ENCODE measurements at places on chromosomes 3 and 15. TPM values are rescaled to one million over a fixed set of nuclear protein-coding genes. Genes with fewer than 3 reads are reported as not detected.
A peak's percentile ranks its signal among the peaks of the same experiment; 100 is the strongest.

Gene XYLB
- 45.8 TPM for total RNA-seq

Gene LRRC15
- not detected for total RNA-seq

Gene CDV3
- 60.3 TPM for total RNA-seq

Gene TRPM1
- 0.10 TPM for total RNA-seq

Gene CSPG4
- 0.23 TPM for total RNA-seq

Gene CFAP20DC
- total RNA-seq: 1.2 TPM

Gene KIAA1143
- total RNA-seq: 8.2 TPM

Gene SNURF
- 0.83 TPM for total RNA-seq

Gene ST8SIA2
- not detected for total RNA-seq

Gene CPA3
- total RNA-seq: 0.25 TPM

Gene CHAC1
- total RNA-seq: 1.1 TPM

Gene NR1I2
- 206 TPM for total RNA-seq

Gene COL6A5
- total RNA-seq: not detected

DNA sequence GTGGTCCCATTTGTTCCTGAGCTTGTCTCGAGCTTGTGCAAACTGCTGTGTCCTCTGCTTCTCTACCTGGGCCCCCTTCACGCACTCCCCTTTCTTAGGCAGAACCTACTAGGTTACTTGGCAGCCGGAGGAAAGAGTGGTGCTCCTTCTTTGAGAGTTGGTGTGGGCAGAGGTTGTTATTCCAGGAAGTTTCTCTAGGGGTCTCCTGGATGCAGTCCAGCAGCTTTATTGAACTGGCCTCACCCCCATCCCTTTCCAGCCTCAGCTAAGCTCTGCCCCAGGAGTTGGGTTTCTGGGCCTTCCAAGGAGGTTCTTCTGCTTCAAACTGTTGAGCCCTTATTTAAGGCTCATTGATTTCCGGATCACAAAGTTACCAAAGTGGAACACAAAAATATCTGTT lies 103.2 kb downstream of the C3orf70 start:
- no peak for DNase-seq

DNA sequence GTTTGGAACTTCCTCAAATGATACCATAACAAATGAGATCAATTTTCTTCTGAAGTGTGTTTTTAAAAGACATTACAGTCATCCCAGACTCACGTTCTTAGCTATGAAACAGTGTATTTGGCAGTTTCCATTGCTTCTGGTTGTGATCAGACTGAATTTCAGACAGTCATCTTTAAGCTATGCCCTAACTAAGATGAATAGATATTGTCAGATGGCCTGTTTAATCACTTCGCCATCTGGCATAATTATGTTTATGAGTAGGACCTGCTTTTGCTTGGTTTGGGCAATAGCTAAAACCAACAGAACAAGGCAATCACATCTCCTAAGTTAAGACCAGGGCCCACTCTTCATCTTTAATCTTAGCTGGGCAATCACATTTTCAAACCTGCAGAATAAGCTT lies 313.1 kb downstream of the SV2B start:
- DNase-seq: no peak

DNA sequence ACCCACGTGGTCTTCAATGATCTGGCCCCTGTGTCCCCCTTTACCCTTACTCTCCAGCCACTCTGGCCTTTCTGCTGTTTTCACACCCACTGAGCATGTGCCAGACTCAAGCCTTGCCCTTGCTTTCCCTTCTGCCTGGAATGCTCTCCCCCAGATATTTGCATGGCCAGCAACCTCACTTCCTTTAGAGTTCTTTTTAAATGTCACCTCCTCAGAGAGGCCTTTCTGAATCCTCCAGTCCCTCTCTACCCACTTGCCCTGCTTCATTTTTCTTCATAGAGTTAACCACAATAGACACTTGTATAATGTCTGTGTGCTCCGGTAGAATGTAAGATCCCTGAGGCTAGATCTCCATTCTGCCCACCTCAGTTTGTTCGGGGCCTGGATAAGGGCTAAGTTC lies 39.4 kb upstream of the TIPARP start:
- no peak for DNase-seq

- DNase-seq: no peak
Observed at GRCh38 chr3:25041871-25042584, 386.0 kb upstream of the RARB start.

GRCh38 chr3:27713078-27713423 lies 9.1 kb downstream of the EOMES start:
- DNase-seq: no peak

DNA sequence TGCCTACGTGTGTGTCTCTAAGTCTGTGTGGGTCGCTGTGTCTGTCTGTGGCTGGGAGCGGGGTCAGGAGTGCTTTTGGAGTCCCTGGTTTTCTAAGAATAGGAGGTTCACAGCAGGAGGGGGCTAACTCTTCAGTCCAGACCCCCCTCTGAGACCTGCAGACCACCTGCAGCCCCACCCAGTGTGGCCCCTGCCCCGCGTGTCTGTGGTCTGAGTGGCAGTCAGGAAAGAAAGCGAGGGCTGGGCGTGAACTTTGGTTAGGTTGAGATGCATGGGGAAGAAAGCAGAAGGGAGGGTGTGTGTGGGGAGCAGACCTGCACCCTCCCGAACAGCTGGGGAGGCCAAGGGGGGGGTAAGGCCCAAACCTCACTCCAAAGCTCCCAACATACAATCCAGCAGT lies 144.9 kb upstream of the TPM1 start:
- DNase-seq: no peak

GRCh38 chr15:90187257-90187868 lies 13.8 kb upstream of the SEMA4B start:
- DNase-seq: no peak

- no peak for DNase-seq
Observed at GRCh38 chr3:177490626-177491025, 293.3 kb upstream of the TBL1XR1 start.

GRCh38 chr3:38649500-38650247 lies at the start of gene SCN5A:
Gene SCN5A (minus strand): TSS chr3:38649687. CDS start chr3:38633307, 16,380 bp downstream.
- DNase-seq: peak; percentile 54

DNA sequence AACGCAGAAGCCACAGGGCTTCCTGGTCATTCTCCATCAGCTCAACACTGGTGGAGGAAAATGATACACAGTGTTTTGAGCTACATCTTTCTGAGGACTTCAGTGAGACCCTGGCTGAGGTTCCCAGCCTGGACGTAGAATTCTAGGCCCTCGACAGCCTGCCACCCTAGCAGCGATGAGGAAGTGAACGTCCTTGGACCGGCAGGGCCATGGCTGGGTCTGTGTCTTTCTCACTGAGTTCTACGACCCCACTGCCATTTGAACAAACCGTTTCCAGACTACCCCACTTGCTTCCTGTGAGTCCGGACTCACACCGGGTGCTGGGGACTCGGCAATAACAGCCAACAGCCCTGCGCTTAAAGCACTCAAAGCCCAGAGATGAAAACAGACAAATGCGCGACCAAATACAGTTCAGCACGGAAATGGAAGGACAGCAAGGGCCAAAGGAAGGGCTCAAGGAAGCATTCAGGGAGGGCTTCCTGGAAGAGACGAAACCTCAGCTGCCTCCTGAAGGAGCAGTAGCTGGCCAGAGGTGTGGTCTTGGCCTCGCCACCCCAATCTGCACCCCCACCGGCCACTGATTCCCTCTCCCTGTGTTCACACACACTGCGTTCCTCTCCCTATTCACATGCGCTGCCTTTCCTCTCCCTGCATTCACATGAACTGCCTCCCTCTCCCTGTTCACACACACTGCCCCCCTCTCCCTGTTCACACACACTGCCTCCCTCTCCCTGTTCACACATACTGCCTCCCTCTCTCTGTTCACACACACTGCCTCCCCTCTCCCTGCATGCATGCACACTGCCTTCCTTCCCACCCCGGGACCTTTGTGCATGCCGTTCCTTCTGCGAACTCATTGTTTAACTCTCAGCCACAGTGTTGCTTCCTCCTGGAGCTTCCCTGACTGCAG lies 136.3 kb upstream of the PRR20G start:
- DNase-seq: no peak

- no peak for DNase-seq
Observed at GRCh38 chr3:151386056-151386455, 1.5 kb upstream of the P2RY12 start.

GRCh38 chr3:130425484-130425883 lies 80.0 kb downstream of the COL6A5 start:
- DNase-seq: no peak

- DNase-seq: no peak
Observed at GRCh38 chr3:169323578-169324451, 339.7 kb downstream of the MECOM start.

GRCh38 chr3:14785207-14786155 lies 33.3 kb upstream of the FGD5 start:
- no peak for DNase-seq

DNA sequence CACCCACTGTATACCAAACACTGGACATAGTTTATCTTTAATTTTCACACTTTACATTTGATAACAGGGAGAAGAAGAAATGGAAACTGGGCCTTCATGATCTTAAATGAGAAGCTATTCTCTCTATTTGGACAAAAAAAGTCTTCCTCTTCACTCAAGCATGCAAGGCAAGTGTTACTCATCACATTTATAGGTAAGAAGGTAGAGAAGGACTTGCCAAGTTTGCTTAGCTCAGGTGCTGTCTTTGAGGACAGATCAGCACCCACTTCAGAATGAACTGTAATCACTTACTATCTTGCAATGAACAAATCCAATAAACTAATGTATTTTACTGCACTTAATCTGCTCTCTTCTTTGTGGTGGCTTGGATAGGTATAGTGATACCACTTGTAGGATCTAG lies 1.1 kb upstream of the MYH15 start:
- no peak for DNase-seq

DNA sequence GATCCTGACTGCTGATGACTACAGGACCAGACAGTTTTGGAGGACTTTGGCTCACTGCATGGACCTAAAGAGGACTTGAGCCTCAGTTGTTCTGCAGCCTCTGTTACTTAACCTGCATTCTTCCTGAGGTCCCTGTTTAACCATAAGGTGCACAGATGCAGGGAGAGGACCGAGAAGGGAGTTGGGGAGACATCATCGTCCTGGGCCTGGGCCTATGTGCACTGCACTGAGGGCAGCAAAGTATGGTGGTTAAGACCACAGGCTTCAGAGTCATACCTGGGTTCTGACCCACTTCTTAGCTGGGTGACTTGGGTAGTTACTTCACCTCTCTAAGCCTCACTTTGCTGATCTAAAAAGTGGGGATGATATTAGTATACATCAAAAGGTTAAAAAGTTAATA lies 21.9 kb downstream of the KY start:
- no peak for DNase-seq

DNA sequence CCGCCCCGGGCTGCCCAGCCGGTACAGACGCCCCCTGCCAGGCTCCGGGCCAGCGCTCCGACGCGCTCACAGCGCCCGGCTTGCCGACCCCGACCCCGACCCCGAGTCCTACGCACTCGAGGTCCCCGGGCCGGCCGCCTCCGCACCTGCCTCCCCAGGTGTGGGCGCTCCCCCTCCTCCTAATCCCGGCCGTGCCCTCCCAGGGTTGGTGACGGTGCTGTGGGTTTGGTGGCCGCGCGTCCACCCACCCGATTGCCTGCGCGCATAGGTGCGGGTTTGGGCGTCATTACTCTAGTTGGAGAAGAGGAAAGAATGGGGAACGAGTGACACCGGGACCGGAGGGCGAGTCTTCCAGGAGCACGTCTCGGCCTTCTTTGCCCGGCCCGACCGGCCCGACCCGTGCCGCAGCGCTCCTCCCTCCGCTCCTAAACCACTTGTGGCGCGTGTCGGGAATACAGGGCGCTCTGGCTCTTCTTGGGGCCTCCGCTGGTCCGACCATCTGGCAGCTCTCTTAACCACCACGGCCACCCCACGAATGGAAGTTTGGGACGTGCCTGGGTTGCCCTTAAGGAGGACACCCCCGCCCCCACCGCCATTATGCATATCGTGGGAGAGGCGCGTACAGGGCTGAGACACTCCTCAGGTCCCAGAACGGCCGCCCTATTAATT lies 810 bp upstream of the THRB start:
- peak; percentile 77 for DNase-seq

- no peak for DNase-seq
Observed at GRCh38 chr3:13062647-13063046, 10.6 kb downstream of the IQSEC1 start.

DNA sequence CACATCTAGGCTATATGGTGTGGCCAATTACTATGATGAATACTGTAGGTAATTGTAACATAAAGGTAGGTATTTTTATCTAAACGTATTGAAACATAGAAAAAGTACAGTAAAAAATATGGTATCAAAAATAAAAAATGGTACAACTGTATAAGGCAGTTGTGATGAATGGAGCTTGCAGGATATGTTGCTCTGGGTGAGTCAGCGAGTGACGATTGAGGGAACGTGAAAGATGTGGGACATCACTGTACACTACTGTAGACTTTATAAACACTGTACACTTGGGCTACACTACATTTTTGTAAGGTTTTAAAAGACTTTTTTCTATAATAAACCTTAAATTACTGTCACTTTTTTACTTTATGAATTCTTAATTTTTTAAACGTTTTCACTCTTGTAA lies 10.3 kb downstream of the CTNNB1 start:
- no peak for DNase-seq

DNA sequence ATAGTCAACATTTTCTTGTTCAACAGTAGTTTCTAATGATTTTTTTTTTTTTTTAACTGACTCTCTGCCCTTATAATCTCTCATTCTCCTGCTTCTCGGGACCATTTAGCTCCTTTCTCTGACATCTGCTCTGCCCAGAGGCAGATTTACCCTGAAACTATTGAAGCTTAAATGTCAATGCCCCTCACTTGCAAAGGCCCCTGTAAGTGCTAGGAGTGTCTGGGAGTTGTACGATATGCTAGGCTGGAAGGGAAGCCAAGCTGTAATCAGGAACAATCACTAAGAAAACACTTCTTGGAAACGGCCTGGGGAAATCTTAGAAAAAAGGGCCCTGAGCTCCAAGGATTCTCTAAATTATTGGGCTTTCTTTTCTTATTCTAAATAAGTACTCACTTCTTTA lies 5.8 kb upstream of the PLOD2 start:
- DNase-seq: no peak

DNA sequence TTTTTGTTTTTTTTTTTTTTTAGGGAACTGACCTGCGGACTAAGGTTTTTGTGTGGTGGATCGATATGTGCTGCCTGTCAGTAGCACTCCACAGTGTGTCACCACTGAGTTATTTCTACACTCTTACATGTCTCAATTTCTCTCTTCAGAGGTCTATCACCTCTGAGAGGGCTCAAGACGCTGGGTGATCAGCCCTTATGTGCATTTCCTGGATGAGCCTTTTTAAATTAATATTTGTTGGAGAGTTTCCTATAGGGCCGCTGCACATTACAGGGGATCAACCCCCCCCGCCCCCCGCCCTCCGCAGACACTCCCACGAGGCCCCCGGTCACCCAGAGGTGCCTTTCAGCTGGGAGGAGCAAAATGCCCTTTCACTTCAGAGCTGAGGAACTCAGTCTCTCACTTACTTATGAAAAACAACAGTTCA lies 34.5 kb upstream of the AP4E1 start:
- peak; percentile 53 for DNase-seq

- no peak for DNase-seq
Observed at GRCh38 chr3:195761567-195762248, 40.9 kb downstream of the MUC20 start.

GRCh38 chr3:194137008-194137505 lies 1.1 kb downstream of the HES1 start:
- DNase-seq: no peak

- no peak for DNase-seq
Observed at GRCh38 chr15:37771465-37771864, 163.0 kb upstream of the TMCO5A start.

- DNase-seq: no peak
Observed at GRCh38 chr15:58273104-58273503, 134.9 kb downstream of the AQP9 start.
